NCI-H446 treated with DMSO at 0.1 percent for 48 hours (cell line): ENCODE measurements at places on chromosomes 7 and 10.

DNA sequence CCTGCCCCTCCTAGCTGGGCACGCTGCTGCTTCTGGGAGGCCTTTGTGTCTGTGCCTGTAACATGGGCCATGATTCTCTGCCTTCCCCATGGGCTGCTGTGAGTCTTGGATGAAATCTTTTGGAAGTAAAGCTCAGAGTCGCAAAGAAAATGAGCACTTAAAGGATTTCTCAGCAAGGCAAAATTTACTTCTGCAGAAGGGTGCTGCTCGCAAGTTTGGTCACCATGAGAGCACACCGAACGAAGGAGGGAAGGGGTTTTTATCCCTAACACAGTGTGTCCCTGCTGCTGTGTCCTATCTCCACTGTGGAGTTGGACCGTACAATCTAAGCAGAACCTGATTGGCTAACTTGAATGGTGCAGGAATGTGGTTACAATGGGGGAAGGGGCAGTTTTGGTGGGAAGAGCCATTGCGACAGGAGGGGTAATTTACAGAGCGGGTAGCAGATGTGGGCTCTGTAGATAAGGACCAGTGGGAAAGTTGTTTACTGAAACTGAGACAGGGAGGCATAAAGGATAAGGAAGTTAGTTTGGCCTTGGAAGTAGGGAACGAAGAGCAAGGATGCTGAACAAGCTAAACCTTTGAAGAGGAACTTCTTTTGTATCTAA lies 57.5 kb downstream of the FANK1 start:
- no peak for DNase-seq

DNA sequence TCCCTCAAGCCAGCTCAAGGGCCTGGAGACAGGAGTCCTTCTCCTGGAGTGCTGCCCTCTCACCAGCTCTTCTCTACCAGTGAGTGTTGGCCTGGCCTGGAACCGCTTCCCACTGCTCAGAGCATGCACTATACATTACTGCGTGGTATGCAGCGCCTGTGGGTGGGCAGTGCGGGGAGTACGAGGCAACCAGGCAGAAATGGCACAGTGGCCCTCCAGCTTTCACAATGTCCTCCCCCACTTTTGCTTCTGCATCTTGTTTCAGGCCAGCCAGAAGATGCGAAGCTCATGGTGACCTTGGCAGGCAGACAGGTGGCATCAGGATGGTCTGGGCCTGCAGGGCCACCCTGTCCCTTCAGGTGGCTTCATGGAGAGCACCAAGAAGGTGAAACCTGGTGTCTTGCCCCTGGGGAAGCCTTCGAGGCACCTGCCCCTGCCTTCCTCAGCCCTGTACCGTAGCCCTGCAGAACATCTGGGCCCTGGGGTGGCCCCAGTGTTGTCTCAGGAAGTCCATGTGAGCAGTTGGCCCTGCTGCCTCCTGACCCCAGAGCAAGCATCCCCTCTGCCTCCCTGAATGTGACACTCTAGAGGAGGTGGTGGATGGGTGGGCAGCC lies 35.8 kb downstream of the RASGEF1A start:
- DNase-seq: no peak

DNA sequence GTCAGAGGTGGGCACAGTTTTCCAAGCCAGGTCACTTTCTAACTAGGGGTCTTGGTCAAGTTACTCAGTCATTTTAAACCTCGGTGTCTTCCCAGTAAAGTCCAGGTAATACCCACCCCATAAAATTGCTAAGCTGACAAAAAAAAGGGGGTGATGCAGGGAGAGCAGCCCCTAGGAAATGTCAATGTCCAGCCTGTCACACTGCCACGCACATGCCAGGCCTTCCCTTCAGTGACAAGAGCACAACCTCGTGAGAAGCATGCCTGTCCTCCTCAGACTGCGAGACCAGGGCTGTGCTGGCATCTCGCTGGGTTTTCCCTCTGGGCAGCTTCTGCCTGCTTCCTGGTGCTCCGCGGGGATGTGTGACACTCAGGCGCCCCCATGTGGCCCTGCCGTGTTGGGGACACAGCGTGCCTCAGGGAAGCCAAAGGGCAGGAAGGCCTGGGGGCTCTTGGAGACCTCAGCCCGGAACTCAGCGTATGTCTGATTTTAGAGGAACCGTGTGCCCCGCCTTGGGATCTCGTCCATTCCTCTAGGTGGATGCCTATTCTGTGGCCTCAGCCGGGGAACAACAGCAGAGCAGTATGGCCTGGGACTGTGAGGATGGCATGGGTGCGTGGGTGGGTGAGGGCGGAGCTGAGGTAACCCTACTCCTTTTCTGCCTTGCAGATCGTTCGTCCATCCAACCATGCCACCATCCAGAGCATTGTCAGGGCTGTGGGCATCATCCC lies 10.2 kb upstream of the GDF2 start:
- no peak for DNase-seq

DNA sequence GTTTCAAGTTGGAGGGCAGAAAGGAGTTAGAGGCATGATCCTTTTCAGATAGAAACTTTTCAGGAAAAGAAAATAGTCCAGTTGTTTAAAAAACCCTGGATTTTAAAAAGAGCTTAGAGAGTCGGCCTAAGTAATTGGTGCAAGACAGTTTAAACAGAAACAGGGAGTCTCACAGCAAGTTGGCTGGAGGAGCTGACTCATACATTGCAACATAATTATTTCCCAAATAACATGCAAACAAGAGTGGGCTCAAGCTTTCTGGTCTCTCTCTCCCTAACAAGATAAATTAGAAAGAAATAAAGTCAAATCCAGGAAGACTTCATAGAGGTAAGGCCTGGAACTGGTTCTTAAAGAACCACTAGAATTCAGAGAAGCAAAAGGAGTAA lies 100.3 kb upstream of the AGBL3 start:
- DNase-seq: peak; percentile 14

- DNase-seq: no peak
Observed at GRCh38 chr7:44411306-44411705, 79.2 kb downstream of the NUDCD3 start.

DNA sequence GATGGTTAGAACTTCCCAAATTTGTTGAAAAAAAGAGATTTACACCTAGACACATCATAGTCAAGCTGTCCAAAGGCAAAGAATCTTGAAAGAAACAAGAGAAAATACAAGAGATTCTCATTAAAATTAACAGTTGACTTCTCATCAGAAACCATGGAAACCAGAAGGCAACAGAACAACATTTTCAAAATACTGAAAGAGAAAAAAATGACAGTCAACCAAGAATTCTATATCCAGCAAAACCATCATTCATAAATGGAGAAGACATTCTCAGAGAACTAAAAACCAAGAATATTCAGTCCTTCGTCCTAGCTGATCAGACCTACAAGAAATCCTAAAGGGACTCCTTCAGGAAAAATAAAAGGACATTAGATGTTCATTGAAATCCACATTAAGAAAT lies 90.6 kb downstream of the ARHGAP22 start:
- DNase-seq: no peak

- no peak for DNase-seq
Observed at GRCh38 chr10:43218951-43219837, 47.7 kb downstream of the RASGEF1A start.

- DNase-seq: no peak
Observed at GRCh38 chr7:132168239-132168638, 408.0 kb downstream of the PLXNA4 start.

DNA sequence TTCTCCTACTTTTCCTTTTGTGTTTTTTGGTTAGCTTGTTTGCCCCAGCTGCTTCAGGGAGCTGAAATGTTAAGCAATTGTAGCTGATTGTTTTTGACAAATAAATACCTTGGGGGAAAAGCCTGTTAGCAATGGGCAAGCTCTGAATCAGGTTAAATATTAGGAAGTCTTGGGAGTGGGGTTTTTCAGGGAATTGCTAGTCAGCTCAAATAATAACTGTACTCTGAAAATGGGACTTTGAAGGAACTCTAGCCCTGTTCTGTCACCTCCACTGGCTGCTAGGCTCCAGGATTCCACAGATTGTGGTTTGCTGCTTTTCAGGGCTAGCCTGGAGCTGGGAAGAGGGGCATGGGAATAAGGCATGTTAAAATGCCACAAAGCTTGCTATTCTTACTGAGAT lies 39.5 kb downstream of the ADK start:
- no peak for DNase-seq

DNA sequence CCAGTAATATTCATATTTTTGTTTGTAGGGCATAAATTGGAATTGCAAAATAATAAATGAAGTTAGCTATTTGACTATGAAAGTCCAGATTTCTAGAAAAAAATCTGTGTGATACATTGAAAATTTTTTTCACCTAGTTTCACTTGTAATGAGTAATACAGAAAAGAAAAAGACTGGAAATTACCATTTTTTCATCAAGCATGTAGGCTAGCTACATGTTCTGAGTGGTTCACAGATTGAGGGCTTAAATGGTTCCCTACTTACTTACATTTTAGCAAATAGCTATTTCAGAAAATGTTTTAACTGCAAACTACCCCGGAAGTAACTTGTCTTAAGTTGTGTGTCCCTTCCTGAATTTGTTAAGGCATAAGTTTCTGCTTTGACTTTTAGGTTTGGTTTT lies 396.0 kb downstream of the PHF14 start:
- no peak for DNase-seq

GRCh38 chr7:151865070-151865670 lies 11.7 kb downstream of the PRKAG2 start:
- DNase-seq: no peak

DNA sequence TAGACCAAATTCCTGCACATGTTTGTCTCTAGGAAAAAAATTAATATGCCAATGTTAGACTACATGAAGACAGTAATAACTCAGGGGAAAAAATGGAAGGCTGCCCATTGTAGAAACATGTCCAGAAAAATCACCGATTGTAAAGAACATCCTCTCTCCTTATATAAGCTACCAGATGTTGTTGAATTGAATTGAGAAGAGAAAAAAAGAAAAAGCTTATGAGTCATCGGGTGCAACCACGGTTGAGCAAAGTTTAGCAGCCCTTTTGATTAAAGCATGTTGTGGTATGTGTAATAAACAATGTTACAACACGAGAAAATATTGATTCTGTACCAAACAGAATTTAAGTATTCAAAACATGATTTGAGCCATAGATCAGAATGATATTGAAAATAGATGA lies 102.3 kb upstream of the ARHGAP21 start:
- DNase-seq: no peak

DNA sequence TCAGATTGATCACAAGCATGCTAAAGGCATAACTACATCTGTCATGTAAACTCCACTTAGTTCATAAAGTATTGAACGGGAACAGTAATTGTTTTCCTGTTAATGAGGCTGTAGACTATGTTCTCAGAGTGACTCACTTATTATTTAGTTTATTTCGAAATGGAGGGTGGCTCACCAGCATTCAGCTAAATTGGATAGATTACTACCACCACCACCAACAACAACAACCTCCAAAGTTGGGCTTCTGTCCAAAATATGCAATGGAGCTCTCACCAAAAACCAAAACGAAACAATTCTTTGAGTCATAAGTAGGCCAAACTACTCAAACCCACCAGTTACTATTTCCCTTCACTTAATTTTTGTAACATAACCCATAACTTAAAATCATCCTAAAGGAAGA lies 127.9 kb upstream of the NRBF2 start:
- no peak for DNase-seq

- DNase-seq: no peak
Observed at GRCh38 chr10:116952729-116953128, 52.3 kb downstream of the SHTN1 start.

DNA sequence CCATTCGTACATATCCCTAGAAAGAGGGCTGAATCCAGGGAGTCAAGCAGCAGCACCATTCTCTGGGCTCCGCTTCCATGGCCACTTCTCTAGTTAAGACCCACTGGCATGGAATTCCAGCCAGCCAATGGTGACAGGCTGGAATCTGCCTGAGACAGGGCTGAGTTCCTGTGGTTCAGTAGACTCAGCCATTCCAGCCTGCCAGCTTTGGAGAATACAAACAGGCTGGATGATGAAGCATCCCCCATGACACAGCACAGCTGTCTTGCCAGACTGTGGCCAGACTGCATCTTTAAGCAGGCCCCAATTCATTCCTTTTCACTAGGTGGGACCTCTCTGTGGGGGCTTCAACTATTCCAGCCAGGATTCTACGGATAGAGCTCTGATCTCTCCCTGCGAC lies 329.6 kb downstream of the XPNPEP1 start:
- DNase-seq: no peak

DNA sequence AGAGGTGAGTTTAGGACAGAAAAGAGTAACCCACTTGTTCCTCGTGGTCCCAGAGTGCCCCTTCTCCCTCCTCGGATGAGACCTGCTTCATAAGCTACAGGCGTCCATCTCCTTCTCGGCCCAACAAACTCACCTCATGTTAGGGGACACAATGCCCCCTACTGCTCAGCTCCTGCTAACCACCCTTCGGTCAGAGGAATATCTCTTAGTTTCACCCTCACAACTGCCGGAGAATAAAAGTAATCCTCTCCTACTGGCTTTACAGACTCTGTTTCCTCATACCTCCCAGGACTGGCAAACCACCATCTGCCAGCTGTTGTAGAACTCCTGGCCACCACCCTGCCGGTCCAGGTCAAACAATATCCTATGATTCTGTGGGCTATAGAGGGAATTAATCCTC lies 3.2 kb downstream of the AKR1B15 start:
- no peak for DNase-seq

DNA sequence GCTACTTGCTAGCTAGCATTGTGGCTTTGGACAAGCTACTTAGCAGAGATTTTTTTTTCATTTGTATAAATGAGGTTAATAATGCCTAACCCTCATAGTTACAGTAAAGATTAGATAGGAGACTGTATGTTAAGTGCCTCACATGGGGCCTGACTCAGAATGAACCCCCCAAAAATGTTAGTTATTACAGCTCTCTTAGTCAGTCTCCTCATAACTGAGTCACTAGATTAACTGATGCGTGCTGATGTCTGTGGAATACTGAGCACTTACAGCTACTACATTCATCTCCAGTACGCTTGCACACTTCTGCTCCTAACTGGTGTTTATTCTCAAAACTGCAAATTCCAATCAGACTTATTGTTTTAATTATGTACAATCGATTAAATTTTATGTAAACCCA lies 315.3 kb downstream of the SNX13 start:
- DNase-seq: no peak

- DNase-seq: no peak
Observed at GRCh38 chr7:76165106-76165972, 36.4 kb upstream of the SRRM3 start.

GRCh38 chr7:120521761-120522737 lies 249.1 kb downstream of the KCND2 start:
- no peak for DNase-seq

GRCh38 chr7:36039243-36039642 lies 113.8 kb upstream of the EEPD1 start:
- no peak for DNase-seq
